ENCODE measurements at places on chromosomes 16 and 17.

DNA sequence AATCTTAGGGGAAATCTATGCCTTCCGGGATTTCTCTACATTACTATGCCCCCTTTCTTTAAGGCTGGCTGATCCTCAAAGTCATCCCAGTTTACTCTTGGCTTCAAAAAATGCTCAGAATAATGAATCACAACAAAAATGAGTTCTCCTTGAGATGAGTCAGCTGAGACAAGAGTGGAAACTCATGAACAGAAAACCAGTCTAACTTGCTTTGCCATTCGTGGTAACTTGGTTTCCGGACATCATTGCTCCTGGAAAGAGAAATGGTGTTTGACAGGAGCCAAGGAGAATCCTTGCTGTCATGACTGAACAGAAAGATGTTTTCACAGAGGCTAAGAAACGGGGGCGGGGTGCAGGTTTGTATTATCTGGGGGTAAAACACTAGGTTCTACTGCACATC, 435.6 kb upstream of the DYNLRB2 start:
- no peak for DNase-seq

- peak; percentile 60 for DNase-seq
Observed at GRCh38 chr16:56600398-56600999, 7.9 kb upstream of the MT2A start.

DNA sequence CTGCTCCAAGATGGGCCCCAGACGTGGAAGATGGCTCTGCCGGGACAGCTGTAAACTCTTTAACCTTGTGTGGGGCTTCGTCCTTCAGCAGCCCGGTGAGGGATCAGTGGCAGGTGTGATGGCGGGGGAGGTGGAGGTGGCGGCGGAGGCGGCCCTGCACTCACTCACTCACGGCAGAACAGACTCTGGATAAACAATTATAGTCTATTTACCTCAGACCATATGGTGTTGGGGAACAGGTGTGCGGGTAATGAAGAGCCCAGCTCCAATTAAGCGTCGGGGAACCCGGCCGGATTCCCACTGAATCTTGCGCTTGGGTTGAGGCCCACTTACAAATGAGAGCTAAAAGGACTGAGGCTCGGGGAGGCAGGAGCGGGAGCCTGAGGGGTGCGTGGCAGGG, 104.3 kb upstream of the SDK2 start:
- DNase-seq, result no peak

DNA sequence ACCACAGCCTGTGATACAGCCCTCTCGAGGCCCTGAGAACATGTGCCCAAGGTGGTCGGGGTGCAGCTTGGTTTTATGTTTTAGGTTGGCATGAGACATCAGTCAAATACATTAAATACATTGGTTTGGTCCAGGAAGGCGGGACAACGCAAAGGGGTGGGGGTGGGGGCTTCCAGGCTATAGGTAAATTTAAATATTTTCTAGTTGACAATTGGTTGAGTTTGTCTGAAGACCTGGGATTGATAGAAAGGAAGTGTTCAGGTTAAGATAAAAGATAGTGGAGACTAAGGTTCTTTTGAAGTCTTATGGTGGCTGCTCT, 1.2 kb upstream of the ZKSCAN2 start:
- DNase-seq, result no peak

- no peak for DNase-seq
Observed at GRCh38 chr17:70420861-70421445, 251.6 kb downstream of the KCNJ2 start.

- DNase-seq, result no peak
Observed at GRCh38 chr17:55212880-55213279, 51.9 kb upstream of the HLF start.
